ENCODE measurements at places on chromosomes 11 and 22. TPM values are rescaled to one million over a fixed set of nuclear protein-coding genes. Genes with fewer than 3 reads are reported as not detected.
A peak's percentile ranks its signal among the peaks of the same experiment; 100 is the strongest.

DNA sequence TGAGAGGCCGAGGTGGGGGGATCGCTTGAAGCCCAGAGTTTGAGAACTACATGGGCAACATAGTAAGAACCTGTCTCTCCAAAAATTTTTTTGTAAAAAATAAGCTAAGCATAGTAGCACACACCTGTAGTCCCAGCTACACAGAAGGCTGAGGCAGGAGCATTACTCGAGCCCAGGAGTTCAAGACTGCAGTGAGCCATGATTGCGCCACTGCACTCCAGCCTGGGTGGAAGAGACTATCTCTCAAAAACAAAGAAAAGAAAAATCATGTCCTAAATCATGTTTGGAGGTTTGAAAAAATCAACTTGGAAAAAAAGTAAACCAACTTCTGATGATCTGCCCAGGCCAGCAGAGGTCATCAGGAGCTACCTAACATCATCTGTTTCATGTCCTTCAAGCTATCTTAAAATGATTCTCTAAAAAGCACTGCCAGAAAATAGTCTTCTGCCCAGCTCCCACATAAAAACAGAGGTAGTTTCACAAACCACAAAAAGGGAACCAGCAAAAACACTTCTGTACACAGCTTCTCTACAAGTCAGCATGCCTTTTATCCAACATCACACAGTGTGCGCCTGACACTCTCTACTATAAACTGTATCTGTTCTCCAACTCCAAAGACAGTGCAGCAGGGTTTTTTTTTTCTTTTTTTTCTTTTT lies 165.0 kb downstream of the SOX6 start:
- no peak for DNase-seq

GRCh38 chr11:76663912-76664440 lies 6.6 kb downstream of the LRRC32 start:
- DNase-seq = no peak

OR4C45 gene
- total RNA-seq = not detected

DNA sequence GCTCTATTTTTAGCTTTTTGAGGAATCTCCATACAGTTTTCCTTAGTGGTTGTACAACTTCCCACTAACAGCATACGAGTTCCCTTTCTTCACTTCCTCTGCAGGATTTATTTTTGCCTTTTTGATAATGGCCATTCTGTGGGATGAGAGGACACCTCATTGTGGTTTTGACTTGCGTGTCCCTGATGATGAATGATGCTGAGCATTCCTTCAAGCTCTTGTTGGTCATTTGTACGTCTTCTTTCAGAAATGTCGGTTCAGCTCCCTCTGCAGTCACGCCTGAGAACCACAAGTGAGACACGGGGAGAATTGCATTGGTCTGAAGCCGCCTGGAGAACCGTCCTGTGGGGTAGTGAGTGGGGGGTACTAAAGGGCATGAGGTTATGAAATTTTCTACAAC lies 2.0 kb upstream of the KRTAP5-10 start:
- peak; percentile 82 for DNase-seq

- DNase-seq = no peak
Measured at GRCh38 chr11:91790346-91791170, 434.1 kb upstream of the FAT3 start.

DNA sequence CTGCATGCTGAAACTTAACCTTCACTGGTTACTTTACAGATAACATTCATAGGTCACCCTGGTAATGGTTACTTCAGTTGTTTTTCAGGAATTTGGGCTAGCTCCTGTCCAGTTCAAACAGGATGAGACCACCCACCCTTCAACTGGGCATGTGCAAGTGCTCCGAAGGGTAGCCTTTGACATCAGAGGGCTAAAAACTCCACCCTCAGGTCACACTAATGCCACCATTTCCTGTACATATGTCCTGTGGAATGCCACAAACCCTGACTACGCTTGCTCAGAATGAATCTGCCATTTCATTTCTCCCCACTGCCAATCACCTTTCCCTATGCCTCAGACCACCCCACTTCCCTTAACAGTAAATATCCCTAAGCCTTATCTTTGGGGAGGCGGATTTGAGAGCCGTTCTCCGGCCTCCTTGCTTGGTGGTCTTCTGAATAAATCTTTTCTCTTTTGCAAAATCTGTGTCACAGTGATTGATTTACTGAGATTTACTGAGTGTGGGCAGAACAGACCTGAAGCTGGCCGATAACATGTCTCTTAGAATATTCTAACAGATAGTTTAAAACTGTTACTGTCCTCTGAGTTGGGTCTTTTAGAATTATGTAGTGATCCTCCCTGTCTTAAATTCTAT lies 25.4 kb upstream of the FXYD2 start:
- no peak for DNase-seq

- no peak for DNase-seq
Measured at GRCh38 chr11:13291800-13292199, 14.2 kb downstream of the BMAL1 start.

GRCh38 chr11:68550485-68550817 lies 89.9 kb downstream of the PPP6R3 start:
- no peak for DNase-seq

DNA sequence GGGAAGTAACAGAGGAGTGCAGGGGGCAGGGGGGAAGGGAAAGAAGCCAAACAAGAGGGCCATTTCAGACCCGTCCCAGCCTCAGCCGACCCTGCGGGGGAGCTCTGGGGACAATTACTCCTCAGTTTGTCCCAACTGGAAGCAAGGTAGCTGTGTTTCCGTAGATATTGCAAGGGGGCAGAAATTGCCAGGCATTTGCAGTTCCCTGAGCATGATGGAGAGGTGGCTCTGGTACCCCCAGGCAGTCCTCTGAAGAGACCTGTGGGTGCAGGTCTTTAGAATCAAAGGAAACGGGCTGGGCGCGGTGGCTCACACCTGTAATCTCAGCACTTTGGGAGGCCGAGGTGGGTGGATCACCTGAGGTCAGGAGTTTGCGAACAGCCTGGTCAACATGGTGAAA lies 13.8 kb upstream of the JAM3 start:
- no peak for DNase-seq

- no peak for DNase-seq
Measured at GRCh38 chr11:45917286-45917622, 423 bp downstream of the PEX16 start.

All from A172 (cell line).